Cardiac fibroblast (primary cell): ENCODE measurements at places on chromosomes 16 and 17.

DNA sequence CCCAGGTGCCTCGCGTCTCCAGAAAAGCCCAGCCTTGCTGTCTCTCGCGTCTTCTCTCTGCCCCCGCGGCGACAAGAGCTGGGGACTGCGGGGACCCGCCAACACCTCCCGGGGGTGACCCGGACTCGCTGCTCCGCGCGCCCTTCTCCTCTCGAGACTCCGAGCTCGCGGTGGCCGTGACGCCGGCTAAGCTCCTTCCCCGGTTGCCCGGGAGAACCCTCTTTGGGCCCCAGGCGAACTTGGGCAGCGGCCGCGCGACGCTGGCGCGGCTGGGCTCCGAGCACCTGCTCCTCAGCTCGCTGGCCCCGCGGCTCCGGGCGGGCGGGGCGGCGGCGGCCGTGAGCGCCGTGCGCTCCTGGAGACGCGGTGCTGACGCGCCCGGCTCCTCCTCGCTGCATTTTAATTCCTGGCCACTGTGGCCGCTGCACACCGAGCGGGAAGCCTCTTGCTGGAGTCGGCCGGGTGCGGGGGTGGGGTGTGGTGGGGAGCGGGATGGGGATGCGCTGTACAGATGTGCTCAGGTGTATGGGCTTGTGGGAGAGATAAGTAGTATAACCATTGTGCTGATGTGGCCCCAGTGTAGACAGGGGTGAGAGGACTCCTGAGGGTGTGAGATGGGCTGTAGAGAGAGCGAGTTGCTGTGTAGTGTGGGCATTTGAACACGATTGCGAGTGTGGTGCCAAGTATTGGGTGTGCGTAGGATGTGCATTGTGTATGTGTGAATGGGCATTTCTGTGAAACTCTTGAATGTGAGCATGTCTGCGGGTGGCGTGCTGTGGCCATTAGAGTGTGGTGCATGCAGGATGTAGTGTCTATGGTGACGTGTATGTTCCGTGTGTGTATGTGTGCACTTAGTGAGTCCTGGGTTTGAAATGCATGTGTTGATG is at the start of gene ASIC2:
Gene ASIC2, minus strand, starts transcription at position 315 of the 887 bp plus-strand sequence.
- DNase-seq: no peak

DNA sequence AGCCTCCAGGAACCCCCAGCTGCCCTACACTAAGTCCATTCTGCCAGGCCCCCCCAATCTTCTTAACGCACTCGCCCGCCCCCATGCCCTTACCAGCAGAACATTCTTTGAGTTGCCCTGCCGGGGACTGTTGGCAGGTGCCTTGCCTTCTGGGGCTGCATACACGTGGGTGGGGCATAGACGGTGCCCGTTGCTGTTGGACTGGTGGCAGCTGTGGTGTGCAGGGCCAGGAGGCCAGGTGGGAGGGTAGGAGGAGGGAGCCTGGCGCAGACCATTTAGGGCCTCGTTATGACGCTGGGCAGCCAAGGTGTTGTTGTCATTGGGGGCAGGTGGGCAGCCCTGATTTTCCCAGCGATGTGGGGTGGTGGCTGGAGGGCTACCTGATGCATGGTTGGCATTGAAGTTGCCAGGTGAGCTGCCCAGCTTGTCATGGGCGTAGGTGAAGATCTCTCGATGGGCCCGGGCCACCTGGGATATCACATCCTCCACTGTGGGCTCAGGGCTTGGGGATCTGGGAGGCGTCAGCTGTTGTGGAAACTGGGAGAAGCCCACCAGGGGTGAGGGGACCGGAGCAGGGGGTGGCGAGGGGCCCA is 4.9 kb downstream of the NR1D1 start:
- no peak for DNase-seq

GRCh38 chr17:51853857-51854256 is 304.7 kb downstream of the CA10 start:
- no peak for DNase-seq

DNA sequence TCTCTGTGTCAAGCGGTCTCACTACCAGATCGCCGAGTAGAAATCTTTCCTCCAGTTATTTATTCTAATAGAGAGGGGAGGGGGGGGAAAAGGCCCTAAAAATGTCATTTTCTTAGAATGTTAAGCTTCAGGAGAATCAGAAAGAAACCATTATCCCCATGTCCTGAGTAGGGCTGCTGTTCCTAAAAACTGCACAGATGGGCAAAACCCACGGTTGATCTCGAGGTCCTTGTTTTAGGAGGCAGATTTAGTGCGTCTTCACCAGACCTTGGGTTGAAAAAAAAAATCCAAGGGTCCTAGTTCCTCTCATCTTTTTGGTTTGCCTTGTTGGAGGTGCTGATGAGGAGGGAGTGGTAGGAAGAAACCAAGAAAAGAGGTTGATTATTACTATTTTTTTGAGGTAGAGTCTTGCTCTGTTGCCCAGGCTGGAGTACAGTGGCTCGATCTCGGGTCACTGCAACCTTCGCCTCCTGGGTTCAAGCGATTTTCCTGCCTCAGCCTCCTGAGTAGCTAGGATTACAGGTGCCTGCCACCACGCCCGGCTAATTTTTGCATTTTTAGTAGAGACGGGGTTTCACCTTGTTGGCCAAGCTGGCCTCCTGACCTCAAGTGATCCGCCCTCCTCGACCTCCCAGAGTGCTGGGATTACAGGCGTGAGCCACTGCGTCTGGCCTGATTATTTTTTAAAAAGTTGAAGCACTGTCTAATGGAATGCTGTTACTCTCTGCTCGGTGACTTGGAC is 1.4 kb downstream of the CBFB start:
- no peak for DNase-seq

GRCh38 chr17:65626451-65626850 is 65.0 kb upstream of the AXIN2 start:
- DNase-seq: no peak

DNA sequence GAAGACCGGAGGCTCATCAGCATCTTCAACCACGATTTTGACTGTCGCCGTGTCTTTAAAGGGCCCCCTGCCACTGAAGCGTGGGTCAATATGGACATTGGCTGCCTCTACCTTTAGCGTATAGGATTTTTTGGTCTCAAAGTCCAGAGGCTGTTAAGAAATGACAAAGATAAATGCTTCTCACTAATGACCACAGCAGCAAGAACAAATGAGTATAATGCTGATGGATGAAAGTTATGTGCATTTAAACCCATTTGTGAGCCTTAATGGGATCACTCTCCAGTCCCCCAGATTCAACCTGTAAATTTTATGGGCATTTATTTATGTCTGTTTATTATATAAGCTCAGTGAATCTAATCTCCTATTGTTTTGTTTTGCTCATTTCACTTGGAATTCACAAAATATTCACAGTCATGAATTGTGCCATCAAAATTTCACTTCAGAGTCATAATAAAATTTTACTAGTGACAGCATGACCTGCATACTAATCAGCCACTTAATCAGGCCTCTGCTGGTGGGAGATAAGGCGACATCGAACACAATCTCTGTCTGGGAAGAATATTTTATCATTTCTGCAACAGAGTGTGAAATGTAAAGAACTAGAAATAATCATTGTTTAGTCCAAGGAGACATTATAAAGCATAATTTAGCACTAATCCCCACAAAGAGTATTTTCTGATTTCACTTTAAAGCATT is 218.5 kb downstream of the CDH8 start:
- DNase-seq: no peak

DNA sequence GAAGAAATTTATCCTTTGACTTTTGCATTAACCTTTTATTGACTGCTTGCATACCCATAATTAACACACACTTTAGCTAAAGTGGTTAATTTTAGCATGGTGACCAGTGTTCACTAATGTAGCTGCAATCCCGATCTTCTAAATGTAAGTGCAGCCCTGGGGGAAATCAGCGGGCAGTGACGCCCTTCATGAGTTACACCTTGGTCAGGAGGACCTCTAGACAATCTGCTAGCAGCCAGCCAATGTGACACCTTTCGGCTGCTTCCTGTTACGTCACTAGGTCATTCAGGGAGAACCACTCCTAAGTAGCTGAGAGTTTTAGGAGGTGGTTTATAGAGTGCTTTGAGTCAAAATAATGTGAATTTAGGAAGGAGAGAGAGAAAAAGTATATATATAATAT is 180.5 kb downstream of the IRX3 start:
- no peak for DNase-seq

GRCh38 chr17:74654742-74655141 is 31.2 kb upstream of the CD300E start:
- no peak for DNase-seq

DNA sequence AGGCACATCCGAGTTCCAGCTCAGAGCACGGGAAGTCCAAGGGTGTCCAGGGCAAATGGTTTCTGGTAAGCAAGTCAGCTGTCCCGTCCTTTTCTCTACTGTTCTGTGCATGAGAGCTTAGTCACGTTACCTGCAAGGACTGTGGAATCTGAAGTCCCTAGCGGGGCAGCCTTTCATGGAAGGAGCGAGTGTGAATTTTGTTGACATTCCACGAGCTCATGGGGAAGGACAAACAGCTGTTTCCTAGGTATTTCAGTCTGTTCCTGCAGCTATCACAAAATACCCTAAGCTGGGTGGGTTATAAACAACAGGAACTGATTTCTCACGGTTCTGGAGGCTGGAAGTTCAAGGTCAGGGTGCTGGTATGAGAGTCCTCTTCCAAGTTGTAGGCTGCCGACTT is 109.2 kb downstream of the SDR42E1 start:
- no peak for DNase-seq

GRCh38 chr17:17638467-17638866 is 42.8 kb upstream of the RAI1 start:
- no peak for DNase-seq

DNA sequence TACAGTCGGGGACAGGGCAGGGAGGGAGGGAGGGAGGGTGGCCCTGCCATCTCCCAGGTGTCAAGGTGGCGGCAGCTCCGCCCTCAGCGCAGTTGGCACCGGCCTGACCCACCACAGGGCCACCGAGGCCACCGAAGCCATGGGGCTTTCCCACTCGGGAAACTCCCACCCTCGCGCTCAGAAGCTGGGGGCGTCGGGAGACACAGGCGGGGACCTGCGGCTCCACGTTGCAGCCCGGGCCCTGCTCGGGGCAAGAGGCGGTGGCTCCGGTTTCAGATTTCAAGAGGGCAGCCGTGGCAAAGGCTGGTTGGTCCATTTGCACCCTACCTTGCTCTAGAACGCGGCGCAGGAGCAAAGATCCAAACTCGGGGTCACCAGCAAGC is 544 bp downstream of the CYB561 start:
- no peak for DNase-seq

GRCh38 chr17:3981455-3981854 is 17.2 kb upstream of the ATP2A3 start:
- DNase-seq: no peak

DNA sequence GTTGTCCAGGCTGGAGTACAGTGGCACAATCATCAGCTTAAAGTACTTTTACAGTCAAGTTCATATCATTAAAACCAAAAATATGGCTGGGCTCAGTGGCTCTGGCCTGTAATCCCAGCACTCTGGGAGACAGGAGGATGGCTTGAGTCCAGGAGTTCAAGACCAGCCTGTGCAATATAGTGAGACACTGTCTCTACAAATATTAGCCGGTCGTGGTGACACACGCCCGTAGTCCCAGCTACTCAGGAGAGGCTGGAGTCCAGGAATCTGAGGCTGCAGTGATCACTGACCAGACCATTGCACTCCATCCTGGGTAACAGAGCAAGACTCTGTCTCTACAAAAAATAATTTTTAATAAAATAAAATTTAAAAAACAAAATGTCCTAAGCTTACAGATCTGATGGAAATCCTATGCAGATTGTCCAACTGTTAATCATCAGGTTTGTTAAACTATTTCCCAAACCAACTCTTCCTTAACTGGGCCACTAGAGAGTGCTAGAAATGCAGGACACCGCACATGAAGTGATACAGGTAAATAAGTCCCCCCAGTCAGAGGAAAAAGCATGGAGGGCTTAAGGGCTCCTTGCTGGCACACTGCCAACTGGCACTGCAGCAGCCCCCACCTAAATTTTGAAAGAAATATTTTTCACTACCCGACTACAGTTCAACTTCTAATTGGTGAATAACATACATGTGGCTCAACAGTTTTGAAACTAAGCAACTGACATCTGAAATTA is 2.8 kb downstream of the USP22 start:
- peak; percentile 65 for DNase-seq

- DNase-seq: no peak
Measured at GRCh38 chr16:17748044-17748719, 277.4 kb upstream of the XYLT1 start.

DNA sequence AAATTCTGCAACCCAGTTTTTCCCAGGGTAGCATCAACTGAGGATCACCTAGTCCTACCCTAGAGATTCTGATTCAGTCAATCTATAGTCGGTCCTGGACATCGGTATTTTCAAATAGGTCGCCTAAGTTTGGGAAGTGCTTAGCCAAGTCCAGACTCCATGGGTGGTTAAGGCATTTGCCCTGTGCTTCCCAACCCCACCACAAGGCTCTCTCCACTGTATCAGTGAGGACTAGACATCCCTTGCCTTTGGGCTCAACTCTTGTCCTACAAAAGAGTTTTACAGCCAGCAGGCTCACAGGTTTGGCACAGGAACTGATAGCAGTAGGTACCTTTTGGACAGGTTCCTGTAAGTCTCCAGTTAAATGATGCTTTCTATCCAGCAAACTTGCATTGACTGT is 13.8 kb downstream of the HYDIN start:
- DNase-seq: no peak

DNA sequence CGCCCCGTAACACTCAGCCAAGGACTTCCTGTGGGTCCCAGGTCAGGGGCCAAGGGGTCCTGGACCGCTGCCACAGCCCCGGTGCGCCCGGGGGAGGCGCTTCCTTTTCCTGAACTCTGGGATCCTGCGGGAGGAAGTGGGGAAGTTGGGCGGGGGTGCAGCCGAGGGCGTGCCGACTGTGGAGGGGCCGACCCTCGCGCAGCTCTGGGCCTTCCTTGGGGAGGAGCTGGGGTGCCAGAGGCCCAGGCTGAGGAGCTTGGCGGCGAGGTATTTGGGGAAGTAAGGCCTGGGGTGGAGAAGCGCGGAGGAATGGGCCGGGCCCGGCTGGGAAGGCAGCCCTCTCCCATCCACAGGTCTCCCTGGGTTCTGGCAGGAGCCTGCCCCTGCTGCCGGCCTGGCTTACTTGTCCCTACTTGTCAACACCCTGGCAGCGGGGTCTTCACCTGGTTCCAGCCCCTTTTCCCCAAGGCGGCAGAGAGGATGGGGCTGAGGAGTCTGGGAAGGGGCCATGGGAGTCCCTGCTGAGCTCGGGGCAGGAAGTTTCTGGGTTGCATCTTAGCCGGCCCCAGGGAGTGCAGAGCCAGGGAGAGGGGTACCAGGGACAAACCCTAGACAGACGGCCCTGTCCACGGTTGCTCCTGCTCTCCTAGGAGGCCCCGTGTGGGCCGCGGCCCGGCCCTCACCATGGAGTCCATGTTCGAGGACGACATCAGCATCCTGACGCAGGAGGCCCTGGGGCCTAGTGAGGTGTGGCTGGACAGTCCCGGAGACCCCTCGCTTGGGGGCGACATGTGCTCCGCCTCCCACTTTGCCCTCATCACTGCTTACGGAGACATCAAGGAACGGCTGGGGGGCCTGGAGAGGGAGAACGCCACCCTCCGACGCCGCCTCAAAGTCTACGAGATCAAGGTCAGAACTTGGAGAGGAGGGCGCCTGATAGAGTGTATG is 1.7 kb downstream of the TBKBP1 start:
- DNase-seq: no peak

GRCh38 chr16:80459331-80459777 is 81.4 kb upstream of the DYNLRB2 start:
- DNase-seq: no peak
